ENCODE measurements at places on chromosomes 7 and 10.

GRCh38 chr10:14553448-14553847 lies 221.2 kb downstream of the FAM107B start:
- peaks cover 34% of the 10 kb centered on the region for H3K4me1 ChIP-seq
- no peak overlapping the region for H3K27ac ChIP-seq
- no peak overlapping the region for H3K4me3 ChIP-seq
- no peaks in the 10 kb centered on the region for H3K27me3 ChIP-seq

- H3K4me1 ChIP-seq, result peaks cover 22% of the 10 kb centered on the region
- H3K27ac ChIP-seq, result no peak overlapping the region
- H3K27me3 ChIP-seq, result no peaks in the 10 kb centered on the region
- peak; percentile 79 for DNase-seq
- H3K4me3 ChIP-seq, result peak overlapping the region; percentile 41
- no peaks in the 10 kb centered on the region for H3K36me3 ChIP-seq
These were observed 148.7 kb downstream of the ZMYND11 start for GRCh38 chr10:283916-284356.

- no peak overlapping the region for H3K4me3 ChIP-seq
- no peak overlapping the region for H3K27ac ChIP-seq
- peaks cover 7% of the 10 kb centered on the region for H3K4me1 ChIP-seq
- H3K36me3 ChIP-seq, result no peaks in the 10 kb centered on the region
- no peak for DNase-seq
These were observed 20.8 kb downstream of the AUTS2 start for GRCh38 chr7:69619054-69619453.

DNA sequence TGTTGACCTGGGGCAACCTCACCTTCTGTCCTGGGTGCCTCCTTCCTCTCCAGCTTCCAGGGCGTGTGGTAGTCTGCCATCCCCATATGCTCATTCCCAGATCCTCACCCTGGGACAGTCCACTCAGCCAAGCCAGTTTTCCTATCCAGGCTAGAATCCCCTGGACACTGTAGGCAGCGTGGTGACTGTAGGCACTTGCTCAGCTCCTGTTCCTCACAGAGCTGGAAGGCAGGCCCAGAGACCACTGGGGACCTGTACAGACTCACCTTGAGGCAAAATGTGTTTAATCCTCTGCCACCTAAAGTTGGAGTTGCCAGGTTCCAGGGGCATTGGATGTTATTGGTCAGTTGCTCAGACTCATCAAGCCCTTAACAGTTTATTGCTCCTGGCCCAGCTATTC lies 2.4 kb upstream of the GRID1 start:
- H3K4me1 ChIP-seq, result no peaks in the 10 kb centered on the region
- H3K27me3 ChIP-seq, result peaks cover 21% of the 10 kb centered on the region
- H3K27ac ChIP-seq, result no peak overlapping the region
- H3K36me3 ChIP-seq, result no peaks in the 10 kb centered on the region

- no peaks in the 10 kb centered on the region for H3K27me3 ChIP-seq
- no peak overlapping the region for H3K27ac ChIP-seq
- no peak overlapping the region for H3K4me3 ChIP-seq
- no peaks in the 10 kb centered on the region for H3K4me1 ChIP-seq
- DNase-seq, result no peak
- no peaks in the 10 kb centered on the region for H3K36me3 ChIP-seq
These were observed 208.7 kb upstream of the PHYHIPL start for GRCh38 chr10:58967551-58968388.

- no peak for DNase-seq
- H3K27me3 ChIP-seq, result no peaks in the 10 kb centered on the region
These were observed 19.8 kb downstream of the ACBD7 start for GRCh38 chr10:15068802-15069201.

DNA sequence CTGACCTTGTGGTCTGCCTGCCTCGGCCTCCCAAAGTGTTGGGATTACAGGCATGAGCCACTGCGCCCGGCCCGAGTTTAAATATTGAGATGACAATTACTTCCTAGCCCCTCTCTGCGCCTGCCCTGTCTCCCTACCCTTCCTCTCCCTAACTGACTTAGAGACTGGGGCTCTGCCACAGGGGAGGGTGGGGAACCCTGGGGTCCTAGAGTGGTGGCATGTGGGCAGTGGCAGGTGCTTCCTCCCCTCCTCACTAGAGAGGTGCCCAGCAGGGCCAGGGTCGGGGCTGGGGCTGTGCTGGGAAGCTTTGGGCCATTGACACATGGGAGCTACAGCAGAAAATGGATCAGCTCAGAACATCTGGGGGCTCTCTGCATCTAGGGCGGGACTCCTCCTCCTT lies 7.0 kb upstream of the ACHE start:
- no peaks in the 10 kb centered on the region for H3K4me1 ChIP-seq
- no peaks in the 10 kb centered on the region for H3K36me3 ChIP-seq
- H3K27ac ChIP-seq, result no peak overlapping the region
- DNase-seq, result no peak

GRCh38 chr7:142522735-142523134 lies 226.5 kb upstream of the PRSS1 start:
- no peak for DNase-seq
- no peaks in the 10 kb centered on the region for H3K27me3 ChIP-seq
- no peaks in the 10 kb centered on the region for H3K36me3 ChIP-seq
- H3K4me3 ChIP-seq, result no peak overlapping the region
- no peaks in the 10 kb centered on the region for H3K4me1 ChIP-seq

DNA sequence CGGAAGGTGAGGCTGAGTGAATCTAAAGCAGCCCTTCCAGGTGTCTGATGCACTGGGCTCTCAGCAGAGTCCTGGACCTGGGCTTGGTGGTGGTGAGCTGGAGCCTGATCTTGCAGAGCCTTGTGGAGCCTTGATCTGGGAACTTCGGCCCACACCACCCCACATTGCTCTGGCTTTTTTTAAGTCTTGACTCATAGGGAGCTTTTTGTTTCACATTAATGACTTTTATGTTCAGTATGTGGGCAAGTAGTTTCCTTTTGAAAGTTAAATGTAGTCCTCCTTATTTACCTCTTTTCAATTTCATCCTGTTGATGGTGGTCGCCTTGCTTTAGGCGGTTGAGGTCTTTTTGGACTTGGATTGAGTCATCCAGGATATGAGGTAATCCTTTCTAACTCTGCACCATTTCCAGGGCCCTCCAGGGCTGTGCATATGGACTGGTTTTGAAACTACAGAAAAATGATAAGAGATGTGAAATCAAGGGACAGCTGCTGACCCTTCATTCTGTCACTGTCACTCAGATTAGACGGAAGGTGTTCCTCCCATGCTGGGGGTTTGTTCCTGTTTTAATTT lies 2.9 kb upstream of the NRAP start:
- H3K27me3 ChIP-seq, result no peaks in the 10 kb centered on the region
- H3K4me1 ChIP-seq, result peaks cover 5% of the 10 kb centered on the region
- H3K36me3 ChIP-seq, result no peaks in the 10 kb centered on the region
- DNase-seq, result no peak
- no peak overlapping the region for H3K4me3 ChIP-seq

DNA sequence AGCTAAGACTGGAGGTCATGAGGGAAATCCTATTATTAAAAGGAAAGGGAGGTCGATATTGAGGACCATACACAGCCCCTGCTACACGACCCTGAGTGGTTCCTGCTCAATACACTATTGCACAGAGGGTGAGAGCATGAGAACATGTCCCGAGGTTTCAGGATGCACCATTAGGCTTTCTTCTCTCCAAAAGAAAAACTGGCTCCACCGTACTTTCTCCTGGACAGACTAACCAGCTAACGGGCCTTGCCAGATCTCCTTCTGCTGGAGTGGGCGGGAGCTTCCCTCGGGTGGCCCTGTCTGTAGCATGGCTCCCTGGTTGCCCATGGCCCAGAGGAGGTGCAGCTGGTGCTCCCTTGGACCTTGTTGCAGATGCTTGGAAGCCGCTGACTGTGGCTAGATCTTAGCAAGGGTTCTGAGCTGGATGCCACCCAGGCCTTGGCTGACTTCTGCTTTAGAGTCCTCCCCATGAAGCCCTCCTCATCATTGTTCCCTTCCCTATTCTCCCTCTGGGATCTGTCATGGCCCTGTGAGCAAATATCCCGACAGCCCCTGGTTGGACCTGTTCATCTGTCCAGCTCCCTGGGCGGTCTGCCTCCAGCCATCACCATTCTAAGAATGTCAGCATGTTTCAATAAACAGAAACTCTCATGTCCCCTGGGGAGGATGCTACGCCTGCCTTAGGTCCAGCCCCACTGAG lies 52.9 kb upstream of the SHH start:
- H3K27me3 ChIP-seq, result no peaks in the 10 kb centered on the region
- H3K4me3 ChIP-seq, result no peak overlapping the region
- no peak for DNase-seq
- no peaks in the 10 kb centered on the region for H3K4me1 ChIP-seq
- H3K36me3 ChIP-seq, result no peaks in the 10 kb centered on the region

DNA sequence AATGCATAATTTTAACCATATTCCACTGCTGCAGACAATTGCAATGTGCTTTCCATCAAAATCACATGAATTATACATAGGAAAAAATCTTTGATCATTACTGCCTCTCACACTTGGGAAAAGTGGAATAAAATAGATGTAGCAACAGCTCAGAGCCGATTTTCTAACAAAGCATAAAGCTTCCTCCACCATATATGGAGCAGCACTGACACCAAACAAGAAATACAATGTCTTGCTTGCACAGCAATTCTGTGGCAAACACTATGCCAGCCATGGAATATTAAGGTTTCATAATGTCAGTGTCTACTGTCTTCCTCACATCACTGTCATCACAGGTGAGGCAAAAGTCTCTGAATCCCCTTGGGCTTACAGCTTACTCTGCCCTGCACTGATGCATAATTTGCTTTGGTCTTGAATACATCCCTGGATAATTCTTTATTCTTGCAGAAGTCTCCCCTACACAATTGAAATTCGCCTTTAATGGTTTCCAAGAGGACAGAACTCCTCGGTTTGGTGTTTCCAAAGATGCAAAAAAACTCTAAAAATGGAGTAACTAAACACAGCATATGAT lies 198.5 kb downstream of the CACNA2D1 start:
- no peaks in the 10 kb centered on the region for H3K4me1 ChIP-seq
- no peak for DNase-seq
- no peaks in the 10 kb centered on the region for H3K27me3 ChIP-seq
- no peak overlapping the region for H3K4me3 ChIP-seq
- no peaks in the 10 kb centered on the region for H3K36me3 ChIP-seq

DNA sequence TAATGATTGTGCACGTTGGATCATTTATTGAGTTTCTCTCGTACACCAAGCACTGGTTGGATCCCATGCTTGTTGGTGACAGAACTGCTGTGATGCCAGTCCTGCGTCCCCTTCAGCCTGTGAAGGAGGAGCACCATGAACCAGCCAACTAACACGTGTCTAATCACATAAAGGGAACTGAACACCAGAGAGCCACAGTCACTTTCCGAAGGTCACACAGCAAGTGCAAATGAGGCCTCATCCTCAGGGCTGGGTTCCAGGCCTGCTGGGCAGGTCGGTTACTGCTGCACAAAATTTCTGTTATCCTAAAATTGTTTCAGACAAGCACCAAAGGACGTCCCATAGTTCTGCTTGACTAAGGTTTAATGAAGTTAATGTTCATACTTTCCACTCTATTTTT lies 332.0 kb upstream of the ZNF32 start:
- no peak overlapping the region for H3K27ac ChIP-seq
- H3K36me3 ChIP-seq, result no peaks in the 10 kb centered on the region
- no peak overlapping the region for H3K4me3 ChIP-seq
- H3K4me1 ChIP-seq, result no peaks in the 10 kb centered on the region

GRCh38 chr10:84342584-84342983 lies 14.2 kb downstream of the CCSER2 start:
- no peaks in the 10 kb centered on the region for H3K27me3 ChIP-seq
- H3K27ac ChIP-seq, result no peak overlapping the region
- H3K4me3 ChIP-seq, result no peak overlapping the region
- DNase-seq, result no peak

- H3K4me1 ChIP-seq, result no peaks in the 10 kb centered on the region
- H3K27me3 ChIP-seq, result no peaks in the 10 kb centered on the region
- no peak overlapping the region for H3K4me3 ChIP-seq
- no peaks in the 10 kb centered on the region for H3K36me3 ChIP-seq
- no peak for DNase-seq
These were observed 181.8 kb upstream of the AGK start for GRCh38 chr7:141369422-141369821.

DNA sequence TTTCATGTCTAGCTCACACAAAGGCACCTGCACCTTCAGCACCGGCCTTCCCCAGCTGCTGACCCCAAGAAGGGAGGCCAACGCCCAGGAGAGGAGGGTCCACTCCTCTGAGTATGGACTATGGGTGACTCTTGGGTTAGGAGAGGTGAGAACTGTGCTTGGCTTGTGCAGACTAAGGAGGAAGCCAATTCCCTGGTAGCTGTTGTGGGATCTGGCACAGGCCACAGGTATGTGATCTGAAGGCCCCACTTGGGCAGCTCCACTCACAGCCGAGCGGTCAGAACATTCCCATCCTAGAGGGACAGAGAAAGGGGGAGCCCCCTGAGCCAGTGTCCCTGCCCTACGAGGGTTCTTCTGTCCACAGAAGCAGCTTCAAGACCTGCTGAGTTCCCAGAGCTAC lies 52.8 kb upstream of the FIGNL1 start:
- no peak overlapping the region for H3K4me3 ChIP-seq
- H3K27ac ChIP-seq, result no peak overlapping the region
- no peaks in the 10 kb centered on the region for H3K4me1 ChIP-seq
- H3K36me3 ChIP-seq, result no peaks in the 10 kb centered on the region

- H3K36me3 ChIP-seq, result no peaks in the 10 kb centered on the region
- peaks cover 17% of the 10 kb centered on the region for H3K4me1 ChIP-seq
These were observed 27.4 kb downstream of the PILRA start for GRCh38 chr7:100400656-100401055.

- no peaks in the 10 kb centered on the region for H3K27me3 ChIP-seq
- no peak overlapping the region for H3K4me3 ChIP-seq
- DNase-seq, result no peak
These were observed 82.9 kb downstream of the GALNT11 start for GRCh38 chr7:152108359-152108758.

GRCh38 chr10:55058800-55059199 lies 257.8 kb upstream of the PCDH15 start:
- H3K36me3 ChIP-seq, result no peaks in the 10 kb centered on the region
- no peak overlapping the region for H3K4me3 ChIP-seq
- H3K4me1 ChIP-seq, result no peaks in the 10 kb centered on the region

GRCh38 chr7:138816650-138817049 lies 18.7 kb upstream of the ATP6V0A4 start:
- no peaks in the 10 kb centered on the region for H3K36me3 ChIP-seq
- H3K4me3 ChIP-seq, result no peak overlapping the region
- no peak overlapping the region for H3K27ac ChIP-seq
- H3K4me1 ChIP-seq, result no peaks in the 10 kb centered on the region
- no peaks in the 10 kb centered on the region for H3K27me3 ChIP-seq
- DNase-seq, result no peak

DNA sequence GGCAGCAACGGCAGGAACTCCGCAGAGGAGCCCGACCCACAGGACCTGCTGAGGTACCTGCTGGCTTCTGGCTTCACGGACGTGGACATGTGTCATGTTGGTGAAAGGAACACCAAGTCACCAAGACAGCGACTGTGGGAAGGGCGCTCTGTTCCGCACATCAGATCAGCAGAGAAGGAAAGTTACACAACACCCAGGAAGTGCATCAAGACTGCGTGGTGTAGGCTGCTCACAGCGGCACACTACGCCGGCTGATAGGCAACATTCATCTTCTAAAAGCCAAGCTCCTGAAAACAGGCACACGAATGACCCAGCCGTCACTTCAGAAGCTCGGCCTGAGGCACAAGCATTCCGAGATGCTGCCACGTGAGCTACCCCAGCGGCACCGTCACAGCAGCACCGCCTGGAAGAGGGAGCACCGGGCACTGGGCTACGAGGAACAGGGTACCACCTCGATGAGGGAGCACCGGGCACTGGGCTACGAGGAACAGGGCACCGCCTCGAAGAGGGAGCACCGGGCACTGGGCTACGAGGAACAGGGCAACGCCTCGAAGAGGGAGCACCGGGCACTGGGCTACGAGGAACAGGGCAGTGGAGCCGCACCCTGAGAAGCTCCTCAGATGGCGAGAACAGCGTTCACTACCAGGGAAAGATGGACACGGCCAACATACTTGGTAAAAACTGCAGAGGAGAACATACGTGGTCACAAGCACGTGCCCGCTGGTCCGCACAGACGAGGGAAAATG lies 86.7 kb downstream of the MAD1L1 start:
- H3K27ac ChIP-seq, result no peak overlapping the region
- no peak for DNase-seq
- no peaks in the 10 kb centered on the region for H3K27me3 ChIP-seq
- peaks cover 31% of the 10 kb centered on the region for H3K36me3 ChIP-seq
